Effector memory CD4-positive, alpha-beta T cell (primary cell): ENCODE measurements at places on chromosomes 3 and 15.
A peak's percentile ranks its signal among the peaks of the same experiment; 100 is the strongest.

- no peak for DNase-seq
These were observed 69.1 kb upstream of the TNFAIP8L3 start for GRCh38 chr15:51163843-51164242.

DNA sequence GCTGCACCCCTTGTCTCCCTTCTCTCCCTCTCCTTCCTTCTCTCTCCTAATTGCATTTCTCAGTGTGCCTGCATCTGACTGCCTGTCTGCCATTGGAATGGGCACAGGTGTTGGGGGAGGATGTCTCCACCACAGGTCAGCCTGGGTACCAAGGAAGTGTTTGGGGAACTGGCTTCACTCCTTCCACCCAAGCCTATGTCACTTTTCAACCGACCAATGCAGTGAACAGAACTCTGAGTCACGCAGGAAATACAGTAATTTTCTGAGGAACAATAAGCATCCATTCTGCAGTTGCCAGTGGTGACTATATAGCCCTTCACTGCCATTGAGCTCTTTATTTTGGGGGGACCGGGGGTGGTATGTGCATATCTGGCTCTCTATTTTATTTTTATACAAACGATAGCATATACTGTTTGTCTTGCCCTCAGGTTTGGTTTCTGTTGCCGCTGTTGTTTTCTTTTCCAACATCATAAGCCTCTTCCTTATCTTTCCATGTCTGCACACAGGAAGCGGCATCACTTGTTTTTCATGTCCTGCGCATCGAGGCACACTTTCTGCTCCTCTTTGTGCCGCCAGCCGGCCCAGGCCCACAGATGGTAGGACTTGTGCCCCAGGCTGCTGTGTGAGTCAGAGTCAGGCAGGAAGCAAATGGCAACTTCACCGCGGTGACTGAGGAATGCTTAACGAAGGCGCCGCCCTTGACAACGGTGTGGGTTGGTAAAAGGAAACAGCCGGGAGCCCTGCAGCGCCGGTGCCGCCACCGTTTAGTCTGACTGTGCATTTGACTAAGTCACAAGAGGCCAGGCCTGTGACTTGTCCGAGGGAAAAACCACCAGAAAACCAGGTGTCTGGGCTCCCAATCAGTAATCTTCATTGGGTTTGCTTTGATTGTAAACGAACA, 21.1 kb upstream of the CDCP1 start:
- peak; percentile 58 for DNase-seq

DNA sequence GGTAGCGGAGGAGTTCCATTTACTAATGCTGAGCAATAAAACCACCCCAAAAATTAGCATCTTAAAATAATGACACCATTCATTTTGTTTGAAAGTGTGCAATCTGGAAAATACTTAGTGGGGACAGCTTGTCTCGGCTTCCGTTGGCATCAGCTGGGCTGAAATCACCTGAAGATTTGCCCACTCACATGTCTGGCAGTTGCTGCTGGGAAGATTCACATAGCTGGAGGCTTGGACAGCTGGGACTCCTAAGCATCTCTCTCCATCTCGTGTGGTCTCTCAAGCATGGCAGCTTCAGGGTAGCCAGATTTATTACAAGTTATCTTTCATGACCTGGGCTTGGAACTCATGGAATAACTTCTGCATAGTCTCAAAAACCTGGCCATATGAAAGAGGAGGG, 38.4 kb upstream of the BFSP2 start:
- no peak for DNase-seq

GRCh38 chr3:122251428-122251827, 68.0 kb downstream of the CASR start:
- no peak for DNase-seq

GRCh38 chr3:100105501-100105900, 8.8 kb downstream of the FILIP1L start:
- no peak for DNase-seq

- DNase-seq: no peak
These were observed 49.6 kb downstream of the NPTN start for GRCh38 chr15:73583544-73583943.

- DNase-seq: no peak
These were observed 29.4 kb downstream of the NR2F2 start for GRCh38 chr15:96359616-96360521.

DNA sequence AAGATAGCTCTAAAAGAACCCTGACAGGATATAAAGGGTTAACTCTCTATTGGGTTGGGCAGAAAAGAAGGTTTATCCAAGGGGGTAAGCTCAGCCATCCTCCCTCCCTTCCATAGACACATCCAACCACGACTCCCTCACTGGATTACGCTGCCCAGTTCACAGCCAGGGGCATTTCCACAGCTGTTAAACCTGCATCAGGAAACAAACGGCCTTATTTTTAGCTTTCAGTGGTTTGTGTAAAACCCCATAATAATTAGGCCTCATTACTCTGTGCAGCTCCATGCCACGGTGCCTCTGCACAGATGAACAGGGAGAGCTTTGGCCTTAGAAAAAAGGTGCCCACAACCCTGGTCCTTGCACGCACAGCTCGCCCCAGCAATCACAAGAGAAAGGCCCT, 110.6 kb downstream of the GABRB3 start:
- no peak for DNase-seq

GRCh38 chr3:112894258-112894657, 47.6 kb upstream of the CD200R1L start:
- no peak for DNase-seq

- DNase-seq: no peak
These were observed 9.2 kb upstream of the WDR49 start for GRCh38 chr3:167662919-167663400.
